ENCODE measurements at places on chromosomes 3 and 15.

DNA sequence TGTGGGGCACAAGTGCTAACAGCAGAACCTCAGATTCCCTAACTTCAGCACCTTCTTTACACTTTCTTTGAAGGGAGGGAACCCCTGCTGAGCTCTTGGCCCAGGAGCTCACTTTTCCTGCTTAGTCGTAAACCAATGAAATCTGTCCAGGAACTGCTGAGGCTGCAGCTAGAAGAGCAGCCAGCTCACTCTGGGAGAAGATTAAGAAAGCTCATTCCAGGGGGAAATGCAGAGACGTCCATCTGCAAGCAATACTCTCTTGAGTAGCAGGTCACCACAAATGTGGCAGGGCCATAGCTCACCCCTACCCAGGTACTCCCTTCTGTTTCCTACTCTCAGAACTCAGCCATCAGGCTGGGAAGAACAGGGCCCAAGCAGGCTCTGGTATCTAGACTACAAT lies 103.3 kb downstream of the WDR76 start:
- no peak for DNase-seq

GRCh38 chr3:182629521-182629920 lies 163.8 kb upstream of the ATP11B start:
- no peak for DNase-seq

GRCh38 chr3:171460725-171461524 lies 720 bp upstream of the TNIK start:
- peak; percentile 75 for DNase-seq

- no peak for DNase-seq
These were observed 107.8 kb upstream of the BOC start for GRCh38 chr3:113103588-113103987.

DNA sequence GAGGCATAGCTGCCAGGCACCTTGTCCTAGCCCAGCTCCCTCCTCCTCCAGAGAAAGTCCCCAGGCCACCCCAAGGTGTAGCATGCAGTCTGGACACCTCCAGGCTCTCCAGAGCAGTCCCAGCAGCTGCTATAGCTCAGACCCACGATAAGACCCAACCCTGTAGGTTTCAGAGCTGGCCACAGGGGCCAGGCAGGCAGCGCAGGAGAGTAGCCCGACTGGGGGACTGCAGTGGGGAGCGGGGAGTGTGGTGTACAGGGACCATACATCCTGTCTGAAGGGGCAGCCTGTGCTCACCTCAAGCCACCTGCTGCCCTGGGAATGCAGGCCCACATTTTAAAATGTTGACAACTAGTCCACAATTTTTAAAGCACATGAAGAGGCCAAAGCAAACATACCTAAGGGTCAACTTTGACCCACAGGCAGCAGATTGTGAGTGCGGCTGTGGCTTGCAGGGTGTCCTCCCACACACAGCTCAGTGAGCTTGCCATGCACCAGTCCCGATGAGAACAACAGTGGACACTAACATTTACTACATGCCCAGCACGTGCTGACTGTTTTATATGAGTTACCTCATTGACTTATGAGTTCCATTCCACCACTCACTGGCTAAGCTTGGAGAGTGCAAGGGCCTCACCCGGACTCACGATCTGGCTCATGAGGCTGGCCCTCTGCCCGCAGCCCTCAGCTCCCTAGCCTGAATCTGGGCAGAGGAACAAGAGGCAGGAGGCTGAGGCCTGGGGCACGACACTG lies 81.4 kb downstream of the DNAJB8 start:
- DNase-seq = peak; percentile 67

GRCh38 chr3:194767446-194768207 lies 81.9 kb downstream of the FAM43A start:
- DNase-seq = no peak

DNA sequence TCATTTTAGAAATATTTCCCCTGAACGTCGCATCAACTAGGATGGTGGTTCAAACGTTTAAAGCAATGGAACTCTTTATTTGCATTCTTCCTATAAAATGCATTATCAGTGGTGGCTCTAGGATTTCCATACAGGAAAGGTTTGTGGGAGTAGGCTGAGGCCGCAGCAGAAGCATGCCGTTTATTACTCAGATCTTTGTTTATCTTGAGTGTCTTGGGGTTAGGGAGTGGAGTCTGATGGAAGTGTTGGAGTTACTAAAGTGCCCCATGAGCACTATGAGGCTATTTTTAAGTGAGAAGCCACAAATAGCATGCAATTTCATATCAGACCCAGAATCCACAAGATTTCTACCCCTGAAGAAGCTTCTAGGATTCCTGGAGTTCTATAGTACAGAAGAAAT lies 26.2 kb downstream of the ATOSA start:
- DNase-seq = no peak

DNA sequence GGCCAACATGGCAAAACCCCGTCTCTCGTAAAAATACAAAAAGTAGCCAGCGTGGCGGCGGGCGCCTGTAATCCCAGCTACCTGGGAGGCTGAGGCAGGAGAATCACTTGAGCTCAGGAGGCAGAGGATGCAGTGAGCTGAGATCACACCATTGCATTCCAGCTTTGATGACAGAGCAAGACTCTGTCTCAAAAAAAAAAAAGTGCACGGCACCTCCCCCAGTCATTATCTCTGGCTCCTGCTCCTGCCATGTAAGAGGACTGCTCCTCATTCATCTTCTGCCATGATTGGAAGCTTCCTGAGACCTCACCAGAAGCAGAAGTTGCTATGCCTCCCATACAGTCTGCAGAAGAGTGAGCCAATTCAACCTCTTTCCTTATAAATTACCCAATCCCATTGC lies 4.0 kb upstream of the ALG1L2 start:
- DNase-seq = no peak
